Hindlimb muscle (tissue), 1 donor: ENCODE measurements at places on chromosomes 2 and 18.

- DNase-seq, result no peak
These were observed 137.5 kb downstream of the SH3RF3 start for GRCh38 chr2:109266496-109266895.

DNA sequence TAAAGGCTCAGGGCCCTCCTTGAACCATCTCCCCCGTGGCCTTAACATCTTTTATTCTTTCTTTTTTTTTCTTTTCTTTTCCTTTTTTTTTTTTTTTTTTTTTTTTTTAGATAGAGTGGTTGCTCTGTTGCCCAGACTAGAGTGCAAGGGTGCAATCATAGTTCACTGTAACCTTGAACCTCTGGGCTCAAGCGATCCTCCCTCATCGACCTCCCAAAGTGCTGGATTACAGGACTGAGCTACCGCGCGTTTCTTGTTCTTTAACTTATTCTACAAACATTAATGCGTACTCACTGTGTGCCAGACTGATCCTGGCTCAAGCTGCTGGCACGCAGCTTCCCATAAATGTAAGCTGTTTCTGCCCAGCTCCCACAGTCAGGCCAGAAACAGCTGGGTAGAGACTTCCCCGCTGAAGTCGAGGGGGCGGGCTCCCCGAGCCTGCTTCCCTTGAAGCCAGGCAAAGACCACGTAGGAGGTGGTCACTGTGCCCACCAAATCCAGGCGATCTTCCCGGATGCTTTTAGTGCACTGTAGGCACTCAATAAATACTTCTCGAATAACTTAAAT is 29.2 kb upstream of the ATP6V1B1 start:
- no peak for DNase-seq

- DNase-seq, result no peak
These were observed 5.0 kb downstream of the CD28 start for GRCh38 chr2:203711399-203711798.

DNA sequence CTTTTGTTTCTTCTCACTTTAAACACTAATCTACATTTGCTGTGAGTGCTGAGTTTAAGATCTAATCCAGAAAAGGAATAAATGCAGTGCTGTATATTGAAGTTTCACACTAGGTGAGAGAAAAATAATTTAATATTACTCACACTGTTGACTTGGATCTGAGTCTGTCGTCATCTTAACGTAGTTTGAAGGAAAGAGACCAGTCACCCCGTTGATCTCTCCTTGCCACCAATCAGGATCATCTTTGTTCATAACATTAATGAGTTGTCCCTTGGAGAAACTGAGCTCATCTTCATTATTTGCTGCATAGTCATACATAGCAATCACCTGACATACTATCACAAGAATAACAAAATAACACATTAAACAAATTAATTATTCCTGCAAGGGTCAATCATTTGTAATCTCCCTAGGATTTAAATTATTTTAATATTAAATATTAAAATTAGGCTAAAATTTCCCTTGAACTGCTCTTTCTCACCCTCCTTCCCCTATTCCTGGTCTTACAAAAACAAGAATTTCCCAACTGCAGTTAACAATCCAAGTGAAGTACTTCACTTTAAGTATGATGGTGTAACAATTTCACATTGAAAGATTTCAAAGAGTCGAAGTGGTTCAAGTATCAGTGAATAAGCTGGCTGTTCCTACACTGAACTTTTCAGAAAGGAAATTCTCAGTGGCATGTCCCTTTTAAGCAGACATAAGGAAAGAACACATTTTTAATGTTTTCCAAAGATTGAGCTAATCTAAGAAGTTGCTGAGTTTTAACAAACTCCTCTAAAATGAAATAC is 71.3 kb downstream of the FAM228A start:
- DNase-seq, result no peak

DNA sequence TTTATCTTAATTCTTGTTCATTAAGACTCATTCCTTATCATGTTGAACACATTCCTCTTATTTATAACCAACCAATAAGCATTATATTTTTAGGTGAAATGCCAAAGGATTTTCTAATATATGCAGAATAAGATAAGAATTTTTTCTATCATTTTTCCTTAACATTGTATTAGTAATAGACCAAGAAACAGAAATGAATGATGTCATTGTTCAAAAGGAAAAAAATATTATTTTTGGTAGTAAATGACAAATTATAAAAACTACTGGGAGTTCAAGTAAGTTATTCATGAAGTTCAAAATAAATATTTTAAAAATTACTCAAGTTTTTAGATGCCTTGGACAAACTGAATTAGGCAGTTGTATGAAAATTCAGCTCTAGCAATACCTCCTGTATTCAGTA is 25.5 kb downstream of the DCAF17 start:
- DNase-seq, result no peak

GRCh38 chr2:239396881-239397681 is 3.7 kb downstream of the HDAC4 start:
- no peak for DNase-seq

- peak; percentile 76 for DNase-seq
These were observed 136.6 kb upstream of the ZC3H15 start for GRCh38 chr2:186349508-186349907.

DNA sequence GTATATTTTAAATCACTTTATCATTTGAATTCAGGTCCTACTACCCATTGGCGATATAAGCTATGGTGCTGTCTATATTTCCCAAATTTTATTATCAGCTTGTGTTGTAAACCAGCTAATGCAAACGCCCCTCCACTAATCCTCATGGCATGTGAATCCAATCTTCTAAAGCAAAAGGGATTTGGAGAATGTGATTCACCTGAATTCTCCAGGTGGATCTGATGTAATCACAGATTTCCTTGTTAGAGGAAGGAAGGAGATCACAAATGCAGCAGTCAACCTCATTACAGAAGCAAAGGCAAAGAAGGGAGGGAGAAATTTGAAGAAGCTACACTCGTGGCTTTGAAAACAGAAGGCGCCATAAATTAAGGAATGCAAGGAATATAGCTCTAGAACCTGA is 431.1 kb upstream of the CDH19 start:
- DNase-seq, result no peak

DNA sequence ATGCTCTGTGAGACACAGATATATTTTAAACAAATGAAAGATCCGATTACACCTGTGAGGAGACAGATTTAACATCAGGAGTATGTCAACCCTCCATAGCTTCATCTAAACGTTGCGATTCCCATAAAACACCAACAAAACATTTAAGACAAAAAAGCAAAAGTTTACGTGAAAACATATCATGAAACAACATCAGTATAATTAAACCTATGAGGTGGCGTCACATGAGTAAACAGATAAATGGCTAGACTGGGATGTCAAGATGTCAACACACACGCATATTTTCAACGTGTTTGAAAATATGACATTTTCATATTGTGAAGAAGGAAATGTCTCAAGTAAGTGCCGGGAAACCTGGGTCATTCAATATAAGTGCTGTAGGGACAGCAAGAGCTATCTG is 25.5 kb upstream of the GPC1 start:
- no peak for DNase-seq
